NCI-H748 treated with DMSO at 0.1 percent for 48 hours (cell line): ENCODE measurements at places on chromosomes 2 and 18.

GRCh38 chr2:30481323-30481800 is 34.3 kb downstream of the LCLAT1 start:
- DNase-seq: no peak

GRCh38 chr2:64065516-64065915 is 46.3 kb upstream of the VPS54 start:
- DNase-seq: no peak

DNA sequence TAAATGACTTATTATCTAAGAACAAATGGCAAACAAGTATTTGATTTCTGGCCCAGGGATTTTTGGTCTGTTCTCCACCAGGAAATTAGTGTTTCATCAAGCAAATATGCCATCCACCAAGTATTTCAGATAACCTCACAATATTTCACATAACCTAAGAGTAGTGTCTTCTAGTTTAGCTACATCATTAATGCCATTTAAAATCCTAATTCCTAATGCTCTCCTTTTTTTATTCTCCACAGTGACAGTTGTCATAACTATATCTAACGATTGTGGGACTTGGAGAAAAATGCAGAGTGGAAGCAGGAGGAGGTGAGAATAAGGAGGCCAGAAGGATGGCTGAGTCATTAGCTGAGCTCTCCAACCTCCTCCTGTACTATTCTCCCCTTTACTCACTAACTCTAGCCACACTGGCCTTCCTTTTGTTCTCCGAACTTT is 58.5 kb upstream of the CTLA4 start:
- DNase-seq: no peak

DNA sequence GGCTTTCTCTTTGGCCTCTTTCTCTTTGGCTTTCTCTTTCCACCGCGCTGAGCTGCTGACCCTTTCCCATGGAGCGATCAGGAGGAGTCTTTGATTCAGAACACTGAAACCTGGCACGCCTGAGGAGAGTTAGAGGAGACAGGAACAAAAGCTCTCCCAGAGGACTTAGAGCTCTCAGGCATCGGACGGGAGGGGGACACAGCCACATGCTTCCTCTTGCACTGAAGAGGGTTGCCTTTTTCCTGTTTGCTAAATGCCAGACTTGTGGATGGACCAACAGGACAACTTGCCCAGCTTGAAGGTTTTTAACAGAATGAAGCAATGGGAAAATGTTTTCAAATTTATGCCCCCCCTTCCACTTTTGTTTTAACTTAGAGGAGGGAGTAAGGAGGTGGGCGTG is 3.6 kb upstream of the PTPN18 start:
- DNase-seq: no peak

GRCh38 chr2:73037947-73038585 is 33.4 kb downstream of the SFXN5 start:
- no peak for DNase-seq

GRCh38 chr2:213848631-213849030 is 562.2 kb upstream of the VWC2L start:
- DNase-seq: no peak

DNA sequence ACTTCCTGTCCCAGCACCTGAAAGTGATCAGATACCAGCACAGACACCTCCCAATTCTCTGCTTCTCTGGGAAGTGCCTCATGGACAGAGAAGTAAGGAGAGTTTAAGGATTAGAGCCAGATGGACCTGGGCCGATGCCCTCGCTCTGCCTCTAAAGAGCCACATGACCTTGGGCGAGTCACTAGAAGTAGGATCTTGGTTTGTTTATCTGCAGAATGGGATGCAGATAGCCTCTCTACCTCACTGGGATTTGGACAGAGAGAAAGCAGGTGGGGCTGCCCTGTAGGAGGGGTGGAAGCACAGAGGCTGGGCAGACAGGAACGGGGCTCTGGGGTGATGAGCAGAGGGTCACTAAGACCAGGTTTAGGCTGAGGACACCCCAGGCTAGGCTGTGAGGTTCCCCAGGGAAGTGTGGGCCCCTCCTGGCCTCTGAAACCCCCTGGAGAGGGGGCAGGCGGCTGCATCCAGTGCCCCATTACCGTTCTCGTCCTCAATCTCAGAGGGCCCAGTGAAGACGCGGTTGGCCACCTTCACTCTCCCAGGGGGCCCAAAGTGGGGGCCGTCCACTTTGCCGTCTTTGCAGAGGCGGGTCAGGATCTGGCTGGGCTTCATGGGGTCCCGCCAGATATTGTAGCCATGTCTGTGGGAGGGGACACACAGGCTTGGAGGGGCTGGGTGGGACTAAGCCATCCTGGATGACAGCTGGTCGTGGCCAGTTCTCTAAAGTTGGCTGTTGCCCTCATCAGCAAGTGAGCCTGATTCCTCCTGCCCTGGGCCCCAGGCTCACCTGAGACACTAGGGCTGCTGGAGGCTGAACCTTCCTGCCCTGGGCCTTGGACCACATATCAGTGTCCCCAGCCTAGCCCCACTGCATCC is 13.3 kb downstream of the OTOF start:
- DNase-seq: no peak

DNA sequence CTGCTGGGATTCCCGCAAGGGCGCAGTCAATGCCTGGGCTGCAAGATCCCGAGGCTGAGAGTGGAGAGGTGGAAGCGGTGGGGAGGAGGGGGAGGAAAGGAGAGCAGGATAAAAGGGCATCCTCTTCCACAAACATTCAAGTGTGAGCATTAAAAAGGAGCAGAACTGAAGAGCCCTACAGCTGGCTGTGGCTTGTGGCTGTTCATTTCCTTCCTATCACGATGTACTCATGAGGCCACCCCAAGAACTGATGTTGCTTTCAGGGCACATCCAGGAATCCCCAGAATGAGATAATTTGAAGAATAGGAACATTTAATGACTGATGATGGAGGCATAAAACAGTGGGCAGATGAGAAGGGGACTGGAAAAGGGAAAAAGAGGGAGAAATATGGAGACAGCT is 230.8 kb upstream of the SMIM21 start:
- DNase-seq: no peak

- DNase-seq: no peak
Observed at GRCh38 chr2:134367213-134367612, 113.3 kb downstream of the MGAT5 start.

DNA sequence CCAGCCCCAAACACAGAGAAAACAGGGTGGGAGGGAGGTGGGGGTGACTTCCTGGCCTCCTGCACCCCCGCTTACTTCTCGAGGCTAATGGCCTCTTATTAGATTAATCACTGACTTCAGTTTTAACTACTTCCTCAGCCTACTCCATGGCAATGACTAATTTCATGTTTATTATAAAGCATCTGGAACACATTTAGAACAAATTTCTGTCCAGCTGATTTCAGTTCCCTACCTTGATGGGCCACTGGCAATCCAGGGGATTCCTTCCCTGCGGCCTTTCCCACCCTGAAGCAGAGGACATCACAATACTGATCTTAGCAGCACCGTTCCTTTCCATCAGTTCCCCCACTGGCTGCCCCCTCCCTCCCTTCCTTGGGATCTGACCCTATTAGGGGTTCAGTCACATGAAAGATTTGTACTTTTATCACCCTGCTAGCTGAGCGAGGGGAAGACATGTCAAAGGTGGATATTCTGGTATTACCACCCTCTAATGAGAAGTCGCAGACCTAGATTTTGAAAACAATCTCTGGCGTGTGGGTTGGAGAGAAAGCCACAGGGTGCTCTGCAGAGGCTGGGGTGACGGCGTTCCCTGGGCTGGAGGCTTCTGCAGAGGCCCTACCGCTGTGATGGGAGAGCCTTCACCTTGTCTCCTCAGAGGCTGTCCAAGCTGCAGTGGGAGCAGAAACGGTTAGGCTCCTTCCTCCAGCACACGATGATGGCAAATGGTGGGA is 67.6 kb downstream of the KIAA2012 start:
- no peak for DNase-seq

DNA sequence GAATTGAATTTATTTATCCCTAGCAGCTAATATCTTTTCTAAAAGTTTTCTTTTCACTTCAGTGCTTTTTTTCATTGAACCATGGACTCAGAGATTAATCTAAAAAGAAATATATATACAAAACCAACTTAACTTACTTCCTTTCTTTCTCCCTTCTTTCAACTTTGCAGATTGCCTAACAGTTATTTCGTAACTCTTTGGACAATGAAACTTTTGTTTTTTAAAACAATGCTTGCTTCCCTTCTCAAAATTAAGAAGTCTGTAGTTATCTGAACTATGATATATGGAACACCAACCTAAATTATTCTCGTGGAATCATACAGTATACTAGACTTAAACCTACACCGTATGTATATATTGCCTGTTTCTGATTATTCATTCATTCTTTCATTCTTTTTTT is 62.9 kb downstream of the MIB1 start:
- no peak for DNase-seq

DNA sequence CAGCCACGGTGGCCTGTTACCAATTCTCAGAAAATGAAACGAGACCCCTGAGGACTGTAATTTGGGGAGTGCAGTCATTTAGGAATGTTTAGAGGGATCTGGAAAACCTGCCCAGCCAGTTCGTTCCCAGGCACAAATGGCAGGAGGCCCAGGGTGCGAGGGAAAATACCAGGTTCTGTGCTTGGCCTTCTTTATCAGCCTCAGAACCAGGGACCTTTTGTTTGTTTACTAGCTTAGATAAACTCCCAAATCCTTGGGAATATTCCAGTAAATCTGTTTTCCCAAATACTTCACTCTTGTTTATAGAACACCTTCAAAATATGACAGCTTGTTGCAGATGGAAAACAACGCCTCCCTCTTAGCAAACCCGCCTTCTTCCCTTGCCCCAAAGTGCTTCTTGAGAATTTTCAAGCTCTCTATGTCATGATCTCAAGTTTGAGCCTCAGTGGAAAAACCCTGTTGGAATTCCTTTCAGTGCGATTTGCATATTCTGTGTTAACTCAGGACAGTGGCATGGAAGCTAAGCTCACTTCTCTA is 400.3 kb upstream of the SMIM21 start:
- DNase-seq: no peak

DNA sequence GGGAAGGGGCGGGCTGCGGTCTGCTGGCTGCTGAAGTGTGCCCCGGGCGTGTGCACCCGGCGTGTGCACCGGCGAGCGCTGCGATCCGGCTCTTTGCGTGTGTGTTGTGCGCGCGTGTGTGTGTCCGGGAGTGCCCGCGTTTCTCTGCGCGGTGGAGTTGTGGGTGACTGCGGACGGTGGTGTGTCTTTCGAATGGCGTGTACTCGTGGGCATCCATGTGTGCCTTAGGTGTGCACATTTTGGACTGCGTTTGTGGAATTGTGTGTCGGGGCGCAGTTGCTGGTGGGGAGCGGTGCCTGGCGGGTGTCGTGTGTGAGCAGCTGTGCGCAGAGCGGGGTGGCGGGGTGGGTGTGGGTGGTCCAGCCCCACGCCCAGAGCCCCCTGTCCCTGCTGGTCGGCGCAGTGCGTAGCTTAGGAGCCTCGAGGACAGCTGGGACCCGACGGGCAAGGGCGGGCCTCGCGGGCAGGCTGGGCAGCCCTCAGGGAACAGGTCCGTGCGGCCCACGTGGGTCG is 533 bp downstream of the HPCAL1 start:
- no peak for DNase-seq

GRCh38 chr2:117979911-117980701 is 33.8 kb downstream of the CCDC93 start:
- no peak for DNase-seq

- DNase-seq: no peak
Observed at GRCh38 chr2:15814946-15815345, 125.4 kb upstream of the MYCN start.

DNA sequence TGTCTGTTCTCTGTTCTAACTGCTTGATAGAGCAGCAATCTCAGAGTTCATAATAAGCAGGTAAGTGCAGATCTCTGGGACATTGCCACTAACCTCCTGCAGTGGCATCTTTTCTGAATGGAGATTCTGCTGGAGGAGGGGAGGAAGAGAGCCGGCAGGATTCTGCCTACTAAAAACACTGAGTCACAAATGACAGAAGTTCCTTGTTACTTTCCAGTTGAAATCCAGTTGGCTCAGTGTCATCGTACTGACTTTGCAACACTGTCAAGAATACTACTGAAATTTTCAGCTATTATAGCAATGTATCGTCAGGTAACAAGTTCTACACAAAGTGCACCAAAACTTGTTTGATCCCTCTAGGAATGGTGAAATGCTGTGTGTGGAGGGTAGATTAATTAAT is 79.6 kb upstream of the ST6GAL2 start:
- no peak for DNase-seq

DNA sequence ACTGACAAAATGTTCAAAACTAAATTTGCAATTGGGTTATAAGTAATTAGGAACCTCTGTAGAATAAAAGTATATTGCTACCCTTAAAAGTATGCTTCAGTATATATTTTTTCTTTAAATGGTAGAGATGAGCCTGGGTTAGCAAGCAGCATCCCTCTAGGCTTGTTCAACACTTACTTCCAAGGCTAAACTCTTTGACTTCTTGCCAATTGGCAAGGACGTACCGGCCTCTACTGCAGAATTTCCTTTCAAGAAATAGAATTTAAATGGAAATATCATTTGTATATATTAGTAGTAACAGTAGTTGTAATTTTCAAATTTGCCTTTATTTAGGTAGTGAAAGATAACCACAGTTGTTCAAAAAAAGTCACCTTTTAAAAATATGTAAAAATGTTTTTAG is 105.1 kb upstream of the SLC38A11 start:
- DNase-seq: no peak

GRCh38 chr18:23036660-23037201 is 98.6 kb upstream of the CABLES1 start:
- DNase-seq: no peak

DNA sequence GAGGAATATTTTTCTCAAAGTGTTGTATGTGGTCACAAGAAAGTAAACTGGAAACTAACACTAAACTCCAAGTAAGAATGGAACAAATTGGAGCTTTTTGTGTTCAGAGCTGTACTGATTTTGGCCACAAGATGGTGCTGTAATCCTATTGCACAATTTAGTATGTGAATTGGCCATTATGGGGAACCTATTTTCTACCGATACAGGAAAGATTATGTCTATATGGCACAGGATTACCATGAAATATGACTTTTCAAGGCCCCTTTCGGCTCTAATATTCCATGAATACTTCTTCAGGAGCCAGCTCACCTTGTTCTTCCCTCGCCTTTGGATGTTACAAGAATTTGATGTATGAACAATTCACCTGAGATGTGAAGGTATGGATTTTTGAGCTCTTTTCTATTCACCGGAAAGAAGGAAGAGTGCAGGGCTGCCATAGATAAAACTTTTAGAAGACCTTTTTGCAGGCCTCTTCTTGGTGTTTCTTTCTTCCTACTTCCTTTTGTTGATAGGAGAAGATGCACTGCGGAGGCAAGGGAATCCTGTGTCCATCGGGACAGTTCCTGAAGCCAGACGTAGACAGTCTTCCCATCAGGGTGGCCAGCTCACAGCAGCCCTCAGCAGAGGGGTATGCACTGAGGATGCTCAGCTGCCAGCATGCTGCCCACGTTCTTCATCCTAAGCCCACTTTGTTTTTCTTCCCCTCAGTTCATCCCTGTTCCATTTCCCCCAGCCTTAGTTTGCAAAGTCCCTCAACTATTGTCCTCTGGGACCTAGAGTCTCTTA is 13.3 kb downstream of the MRPL44 start:
- DNase-seq: peak; percentile 45

- no peak for DNase-seq
Observed at GRCh38 chr2:221073326-221074049, 498.6 kb downstream of the EPHA4 start.
